ENCODE measurements at places on chromosomes 7 and 10.

DNA sequence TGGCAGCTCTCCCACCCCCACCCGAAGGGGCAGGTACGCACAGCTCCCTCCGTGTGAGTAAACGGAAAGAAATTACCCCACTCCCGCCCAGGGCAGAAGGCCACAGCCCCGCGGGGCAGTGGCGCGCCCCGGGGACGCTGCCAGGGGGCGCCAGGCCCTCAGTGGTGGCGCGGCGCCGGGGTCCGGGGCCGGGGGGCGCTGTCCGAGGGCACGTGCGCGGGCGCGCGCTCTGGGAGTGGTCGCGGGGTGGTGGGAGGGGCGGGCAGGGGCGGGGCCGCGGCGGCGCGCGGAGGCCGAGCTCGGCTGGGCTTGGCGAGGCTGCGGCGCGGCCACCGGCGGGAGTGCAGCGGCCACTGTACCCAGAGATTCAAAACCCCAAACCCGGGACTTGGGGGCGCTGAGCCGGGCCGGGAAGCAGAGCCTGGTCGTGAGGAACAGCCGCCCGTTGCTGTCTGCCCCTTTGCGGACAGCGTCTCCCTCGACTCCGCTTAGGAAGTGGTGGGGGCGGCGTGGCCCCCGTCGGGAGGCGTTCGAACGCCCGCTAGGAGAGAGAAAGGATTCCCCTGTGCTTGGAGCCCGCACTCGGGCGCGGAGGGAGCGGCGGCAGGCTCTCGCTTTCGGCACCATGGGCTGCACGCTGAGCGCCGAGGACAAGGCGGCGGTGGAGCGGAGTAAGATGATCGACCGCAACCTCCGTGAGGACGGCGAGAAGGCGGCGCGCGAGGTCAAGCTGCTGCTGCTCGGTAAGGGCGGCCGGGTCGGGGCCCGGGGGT lies at the start of gene GNAI1:
Gene GNAI1 (plus strand): TSS at position 296 of the 773 bp plus-strand sequence. CDS start 330 bp downstream, at position 626.
- DNase-seq = no peak

DNA sequence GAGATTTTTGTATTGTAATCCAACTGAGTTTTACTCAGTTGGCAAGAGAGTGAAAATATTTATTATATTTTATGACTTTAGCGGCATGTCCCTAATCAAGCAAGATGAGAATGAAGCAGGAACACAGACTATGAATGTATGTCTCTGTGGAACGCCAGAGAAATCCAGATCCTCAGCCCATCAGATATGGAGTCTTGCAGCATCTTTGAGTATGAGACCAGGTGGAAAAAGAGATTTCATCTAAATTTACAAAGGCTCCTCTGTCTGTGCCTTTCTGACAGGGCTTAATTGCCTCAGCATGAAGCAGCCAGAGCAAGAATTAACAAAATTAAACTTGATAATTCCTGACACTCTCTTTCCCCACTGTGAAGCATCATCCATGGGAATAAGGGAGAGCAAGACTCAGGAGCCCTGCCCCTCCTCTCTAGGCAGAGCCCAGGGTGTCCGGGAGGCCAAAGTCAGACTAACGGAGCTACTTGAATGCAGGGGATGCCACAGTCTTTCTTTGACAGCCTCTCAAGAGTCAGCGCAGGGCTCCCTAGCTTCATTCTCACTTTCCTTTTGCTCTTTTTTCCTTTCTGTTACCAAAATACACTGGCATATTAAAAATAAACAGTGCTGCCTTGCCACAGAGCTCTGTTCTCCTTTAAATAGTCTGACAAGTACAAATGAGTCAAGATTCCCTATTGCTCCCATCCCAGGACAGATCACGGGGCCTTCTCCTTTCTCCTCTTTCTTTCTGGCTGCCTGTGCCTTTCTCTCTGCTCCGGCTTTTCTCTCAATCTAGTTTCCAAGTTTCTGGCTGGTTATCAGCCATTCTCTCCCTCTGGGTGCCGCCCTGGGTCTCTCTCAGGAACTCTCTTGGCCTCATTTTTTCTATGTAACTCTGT lies 132.2 kb upstream of the INHBA start:
- no peak for DNase-seq

DNA sequence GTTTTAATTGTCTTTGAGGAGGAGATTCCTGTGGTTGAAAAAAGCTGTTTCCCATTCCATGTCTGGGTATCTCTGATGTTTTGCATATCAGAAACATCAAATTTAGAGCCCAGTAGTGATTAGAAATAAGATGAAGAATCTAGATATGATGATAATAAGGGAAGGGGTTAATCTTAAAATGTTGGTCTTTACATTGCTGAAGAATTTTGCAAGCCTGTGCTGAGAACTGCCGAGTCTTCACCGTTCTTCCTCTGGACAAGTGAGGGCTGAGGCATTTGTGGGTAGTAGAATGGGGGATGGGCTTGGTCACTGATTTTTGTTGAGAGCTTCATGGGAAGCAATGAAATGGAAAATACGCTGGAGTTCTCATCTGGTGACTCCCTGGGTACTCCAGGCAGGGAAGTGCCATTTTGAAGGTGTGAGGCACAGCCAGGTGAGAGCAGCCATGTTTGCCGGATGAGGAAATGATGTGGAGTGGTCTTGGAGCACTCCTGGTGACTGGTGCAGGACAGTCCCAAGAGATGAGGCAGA lies 10.2 kb downstream of the TCF7L2 start:
- no peak for DNase-seq

DNA sequence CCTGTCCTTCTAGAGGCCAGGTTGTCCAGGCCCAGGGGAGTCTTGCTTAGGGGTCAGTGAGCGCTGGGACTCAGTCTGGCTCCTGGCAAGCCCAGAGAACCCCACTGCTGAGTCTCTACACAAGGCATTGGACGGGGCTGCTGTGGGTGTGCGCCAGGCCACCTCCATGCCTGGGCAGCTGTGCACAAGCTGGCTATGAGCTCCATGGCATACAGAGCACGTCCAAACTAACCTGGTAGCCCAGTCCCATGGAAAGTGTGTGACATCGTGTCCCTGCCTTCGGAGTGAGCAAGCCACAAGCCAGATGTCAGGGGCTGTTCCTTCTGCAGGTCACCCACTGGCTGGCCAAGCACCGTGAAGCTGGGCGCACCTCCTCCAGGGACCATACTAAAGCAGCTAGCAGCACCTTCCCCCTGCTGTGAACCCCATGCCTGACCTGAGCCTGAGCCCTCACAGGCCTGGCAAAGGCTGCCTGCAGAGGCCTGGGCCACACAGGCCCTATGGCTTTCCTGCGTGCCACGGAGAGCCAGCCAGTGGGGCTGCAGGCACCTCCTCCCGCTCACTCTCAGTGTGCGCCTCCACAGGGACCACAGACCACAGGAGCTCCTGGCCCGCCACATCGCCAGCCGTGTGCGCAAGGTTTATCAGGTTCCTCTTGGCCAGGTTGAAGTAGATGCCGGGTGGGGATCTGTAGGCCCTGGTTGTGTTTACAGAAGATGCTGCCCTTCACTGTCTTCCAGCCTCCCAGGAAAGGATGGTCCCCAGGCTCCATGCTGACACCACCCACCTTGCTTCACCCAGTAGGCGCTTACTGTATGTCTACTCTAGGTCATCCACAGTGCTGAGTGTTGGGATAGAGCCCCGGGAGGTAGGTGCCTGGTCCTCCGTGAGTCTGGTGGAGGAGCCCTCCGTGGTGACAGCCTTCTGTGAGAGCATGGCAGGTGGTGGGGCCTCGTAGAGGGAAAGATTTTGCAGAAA lies 219.7 kb downstream of the EBF3 start:
- no peak for DNase-seq

GRCh38 chr7:140888087-140888486 lies 36.6 kb downstream of the BRAF start:
- no peak for DNase-seq

- no peak for DNase-seq
Observed at GRCh38 chr7:47888371-47889265, 59.6 kb downstream of the PKD1L1 start.

DNA sequence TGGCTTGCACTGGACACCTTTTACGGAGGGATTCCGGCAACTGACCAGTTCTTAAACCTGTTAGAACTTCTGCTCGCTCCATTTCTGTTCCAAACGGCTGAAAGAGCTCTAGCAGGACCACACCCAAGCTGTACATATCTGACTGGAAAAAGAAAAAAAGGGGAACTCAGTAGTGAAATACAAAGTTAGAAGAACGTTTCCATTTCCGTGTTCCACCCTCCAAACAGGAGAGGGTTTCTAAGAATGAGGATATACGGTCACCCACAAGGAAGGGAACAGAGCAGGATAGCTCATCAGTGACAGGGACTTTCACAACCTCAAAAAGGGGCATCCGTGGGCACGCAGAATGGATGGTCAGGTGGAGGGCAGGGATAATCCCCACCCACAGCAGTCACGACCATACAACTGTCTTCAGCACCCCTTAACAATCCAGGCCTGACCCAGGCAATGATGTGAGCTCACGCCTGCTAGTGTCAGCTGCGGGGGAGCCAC lies 4.3 kb upstream of the ANKRD61 start:
- no peak for DNase-seq

DNA sequence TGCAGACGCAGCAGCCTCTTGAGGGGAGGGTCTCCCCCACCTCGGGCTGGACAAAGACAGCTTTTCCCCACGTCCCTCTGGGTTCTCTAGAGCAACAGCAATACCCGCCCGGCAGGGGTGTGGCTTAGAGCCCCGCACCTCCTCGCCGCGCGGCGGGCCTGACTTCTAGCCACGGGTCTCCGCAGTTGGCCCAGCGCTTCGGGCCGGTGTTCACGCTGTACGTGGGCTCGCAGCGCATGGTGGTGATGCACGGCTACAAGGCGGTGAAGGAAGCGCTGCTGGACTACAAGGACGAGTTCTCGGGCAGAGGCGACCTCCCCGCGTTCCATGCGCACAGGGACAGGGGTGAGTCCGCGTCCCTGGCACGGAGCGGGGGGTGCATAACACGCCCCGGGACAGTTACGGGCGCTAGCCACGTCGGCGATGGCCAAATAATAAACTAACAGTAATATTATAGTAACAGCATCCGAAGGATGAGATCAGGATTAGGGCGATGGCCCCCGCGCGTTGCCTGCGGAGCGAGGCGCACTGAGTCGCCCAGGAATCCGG lies 1.2 kb downstream of the CYP2E1 start:
- no peak for DNase-seq

- DNase-seq = no peak
Observed at GRCh38 chr7:9785211-9785610, 1188.5 kb upstream of the PHF14 start.

GRCh38 chr10:17088118-17088806 lies 41.3 kb downstream of the CUBN start:
- DNase-seq = no peak

DNA sequence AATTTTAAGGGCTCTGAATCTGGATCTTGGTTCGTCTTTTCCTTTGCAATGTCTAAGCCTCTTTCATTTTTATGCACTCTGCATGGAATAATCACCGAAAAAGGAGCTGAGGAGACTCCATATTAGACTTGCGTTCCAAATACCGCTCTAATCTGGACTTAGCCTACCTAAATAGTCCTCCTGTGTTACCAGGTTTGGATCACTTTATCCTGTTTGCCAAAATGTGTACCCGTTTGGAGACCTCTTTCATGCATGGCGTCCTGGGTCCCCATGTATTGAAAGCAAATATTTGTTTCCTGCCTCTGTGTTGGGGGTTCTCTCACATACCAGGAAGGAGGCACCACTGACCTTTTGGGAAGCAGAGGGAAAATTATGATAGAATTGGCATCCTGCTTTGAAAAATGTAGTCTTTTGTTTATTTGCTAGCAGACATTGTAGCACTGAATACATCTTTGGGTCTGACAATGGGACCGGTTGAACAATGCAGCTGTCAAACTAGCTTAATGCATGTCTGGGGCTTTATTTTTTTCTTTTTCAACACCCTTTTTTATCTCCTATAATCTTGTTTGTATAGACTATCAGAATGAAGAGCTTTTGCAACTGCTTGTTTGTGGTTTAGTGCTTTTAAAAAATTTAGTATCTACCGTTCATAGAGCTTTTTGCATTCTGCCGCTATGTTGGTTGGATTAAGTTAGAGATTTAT lies 11.8 kb upstream of the CELF2 start:
- no peak for DNase-seq

GRCh38 chr7:958221-959200 lies 4.0 kb upstream of the ADAP1 start:
- no peak for DNase-seq

DNA sequence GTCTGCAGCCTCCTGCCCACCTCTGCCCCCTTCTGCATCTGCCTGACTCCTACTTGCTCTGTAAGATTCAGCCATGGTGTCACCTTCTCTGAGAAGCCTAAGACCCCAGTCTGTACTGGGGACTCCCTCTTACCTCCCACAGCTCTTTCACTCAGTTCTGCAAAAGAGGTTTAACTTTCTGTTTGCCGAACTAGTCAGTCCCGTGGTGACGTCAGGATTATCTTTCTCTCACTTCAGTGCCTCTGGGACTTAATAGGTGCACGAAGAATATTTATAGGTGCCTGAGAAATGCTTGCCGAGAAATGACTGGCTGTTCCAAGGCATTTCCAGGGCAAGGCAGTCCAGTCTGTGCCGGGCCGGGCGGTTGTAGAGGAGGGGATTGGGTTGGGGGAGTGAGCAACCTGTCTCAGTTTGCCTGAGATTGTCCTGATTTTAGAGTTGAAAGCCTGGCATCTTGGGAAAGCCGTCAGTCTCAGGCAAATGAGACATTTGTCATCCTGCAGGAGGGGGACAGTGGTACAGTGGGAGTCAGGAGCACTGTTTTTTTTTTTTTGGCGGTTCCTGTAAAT lies 227.5 kb upstream of the NPVF start:
- DNase-seq = no peak

DNA sequence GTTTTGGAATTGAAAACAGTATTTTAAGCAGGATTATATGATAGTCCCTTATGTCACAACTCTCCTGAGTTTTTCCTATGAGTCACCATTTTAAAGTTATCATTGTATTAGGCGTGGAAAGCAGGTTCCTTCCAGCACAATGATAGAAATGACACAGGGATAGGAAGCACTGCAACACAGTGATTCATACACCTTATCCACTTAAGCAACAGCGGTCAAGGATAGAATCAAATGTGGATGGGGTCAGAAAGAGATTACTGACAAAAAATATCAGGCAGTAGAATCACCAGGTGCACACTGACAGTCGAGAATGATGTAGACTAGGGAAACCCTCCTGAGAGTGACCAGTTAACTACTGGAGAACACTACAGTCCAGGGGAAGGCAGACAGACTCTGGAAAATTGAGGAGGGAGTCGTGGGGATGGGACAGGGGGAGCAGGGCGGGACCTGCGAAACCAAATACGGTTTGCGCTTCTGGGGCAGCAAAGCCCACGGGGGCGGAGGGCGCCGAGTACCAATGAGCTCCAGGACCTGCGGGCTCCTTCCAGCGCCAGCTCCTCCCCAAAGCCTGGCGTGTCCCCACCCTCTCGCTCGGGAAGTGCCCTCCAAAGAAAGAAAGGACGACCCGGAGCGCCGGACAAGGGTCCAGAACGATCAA lies 479 bp downstream of the PNPLA8 start:
- DNase-seq = no peak

- DNase-seq = no peak
Observed at GRCh38 chr10:128314686-128315085, 188.5 kb upstream of the MKI67 start.

- DNase-seq = peak; percentile 76
Observed at GRCh38 chr10:73940634-73941221, 29.8 kb downstream of the PLAU start.
